ENCODE measurements at places on chromosomes 2 and 18. TPM values are rescaled to one million over a fixed set of nuclear protein-coding genes. Genes with fewer than 3 reads are reported as not detected.

The DTNA gene
- 207 TPM for total RNA-seq

The ZNF385B gene
- total RNA-seq = 4.9 TPM

The MC2R gene
- total RNA-seq = not detected

The RBMS1 gene
- total RNA-seq = 102 TPM

The TNFRSF11A gene
- total RNA-seq = 2.5 TPM

The SOX11 gene
- 1.7 TPM for total RNA-seq

The DNAJC5G gene
- total RNA-seq = 0.93 TPM

The ADD2 gene
- total RNA-seq = 4.1 TPM

The CCDC148 gene
- total RNA-seq = 1.2 TPM

The HOXD9 gene
- total RNA-seq = not detected

The LONRF2 gene
- 14.7 TPM for total RNA-seq

The FBXO11 gene
- total RNA-seq = 26.0 TPM

The CYTIP gene
- 1.7 TPM for total RNA-seq

The VAMP8 gene
- 6.7 TPM for total RNA-seq

The SCN9A gene
- 1.1 TPM for total RNA-seq

The ODC1 gene
- 48.2 TPM for total RNA-seq

The FBXO48 gene
- 0.82 TPM for total RNA-seq

The CSRNP3 gene
- 5.1 TPM for total RNA-seq

The TET3 gene
- 2.5 TPM for total RNA-seq

The STPG4 gene
- not detected for total RNA-seq

The GPR17 gene
- not detected for total RNA-seq

The UGT1A3 gene
- not detected for total RNA-seq

The DPYSL5 gene
- 0.06 TPM for total RNA-seq

The ALPG gene
- not detected for total RNA-seq

The SULT1C4 gene
- total RNA-seq = 5.5 TPM

The TLX2 gene
- not detected for total RNA-seq

The TEKT4 gene
- not detected for total RNA-seq

The GALNT3 gene
- not detected for total RNA-seq

The DCDC2C gene
- total RNA-seq = not detected

The IL1RL1 gene
- total RNA-seq = 0.66 TPM

The CHRNG gene
- not detected for total RNA-seq

The GPAT2 gene
- total RNA-seq = 5.9 TPM

The RIT2 gene
- total RNA-seq = not detected

The CHN1 gene
- 19.3 TPM for total RNA-seq

The PIGN gene
- 29.6 TPM for total RNA-seq

The FHL2 gene
- total RNA-seq = 2,479 TPM

The RND3 gene
- total RNA-seq = 25.1 TPM

The SIX3 gene
- not detected for total RNA-seq

The DNAJB2 gene
- total RNA-seq = 95.4 TPM

The FAM124B gene
- total RNA-seq = 0.77 TPM

The ASXL3 gene
- 6.0 TPM for total RNA-seq

The LYPD6 gene
- 0.11 TPM for total RNA-seq

The AOX1 gene
- total RNA-seq = 33.4 TPM

The PRSS56 gene
- total RNA-seq = 0.15 TPM

The TMEFF2 gene
- 0.35 TPM for total RNA-seq

The SRD5A2 gene
- not detected for total RNA-seq

The RNF103 gene
- total RNA-seq = 55.3 TPM

The TBR1 gene
- not detected for total RNA-seq

The AMMECR1L gene
- 9.9 TPM for total RNA-seq

The LIMS4 gene
- total RNA-seq = 1.5 TPM

Data from heart left ventricle (tissue), 16 donors.